ENCODE measurements at places on chromosomes 7 and 10. TPM values are rescaled to one million over a fixed set of nuclear protein-coding genes. Genes with fewer than 3 reads are reported as not detected.

DNA sequence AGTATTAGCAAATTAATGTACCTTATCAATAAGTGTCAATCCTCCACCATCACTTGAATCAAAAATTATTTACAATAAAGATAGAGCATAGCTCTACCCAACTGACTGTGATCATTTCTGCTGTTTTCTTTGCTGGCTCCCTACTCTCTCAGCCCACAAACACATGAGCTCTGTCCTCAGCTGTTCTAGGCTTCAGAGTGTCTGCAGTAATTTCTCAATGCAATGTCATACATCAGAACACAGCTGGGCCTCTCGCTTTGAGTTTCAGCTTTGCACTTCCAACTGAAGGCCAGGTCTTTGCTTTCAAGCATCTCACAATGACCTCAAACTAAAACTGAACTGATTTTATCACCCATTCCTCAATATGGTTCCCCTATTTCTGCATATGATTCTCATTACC is 55.7 kb downstream of the RNF133 start:
- H3K4me1 ChIP-seq = no peaks in the 10 kb centered on the region
- no peak for DNase-seq
- no peak overlapping the region for H3K4me3 ChIP-seq
- no peaks in the 10 kb centered on the region for H3K36me3 ChIP-seq
- no peaks in the 10 kb centered on the region for H3K27me3 ChIP-seq

GRCh38 chr10:19577381-19577780 is 238.9 kb upstream of the PLXDC2 start:
- H3K36me3 ChIP-seq = no peaks in the 10 kb centered on the region
- no peak for DNase-seq
- no peaks in the 10 kb centered on the region for H3K4me1 ChIP-seq
- no peaks in the 10 kb centered on the region for H3K27me3 ChIP-seq
- H3K27ac ChIP-seq = no peak overlapping the region

GRCh38 chr10:95793401-95794045 is 37.6 kb downstream of the ENTPD1 start:
- no peak overlapping the region for H3K4me3 ChIP-seq
- H3K27ac ChIP-seq = peak overlapping the region; percentile 69
- no peak for DNase-seq
- H3K4me1 ChIP-seq = peaks cover 23% of the 10 kb centered on the region

DNA sequence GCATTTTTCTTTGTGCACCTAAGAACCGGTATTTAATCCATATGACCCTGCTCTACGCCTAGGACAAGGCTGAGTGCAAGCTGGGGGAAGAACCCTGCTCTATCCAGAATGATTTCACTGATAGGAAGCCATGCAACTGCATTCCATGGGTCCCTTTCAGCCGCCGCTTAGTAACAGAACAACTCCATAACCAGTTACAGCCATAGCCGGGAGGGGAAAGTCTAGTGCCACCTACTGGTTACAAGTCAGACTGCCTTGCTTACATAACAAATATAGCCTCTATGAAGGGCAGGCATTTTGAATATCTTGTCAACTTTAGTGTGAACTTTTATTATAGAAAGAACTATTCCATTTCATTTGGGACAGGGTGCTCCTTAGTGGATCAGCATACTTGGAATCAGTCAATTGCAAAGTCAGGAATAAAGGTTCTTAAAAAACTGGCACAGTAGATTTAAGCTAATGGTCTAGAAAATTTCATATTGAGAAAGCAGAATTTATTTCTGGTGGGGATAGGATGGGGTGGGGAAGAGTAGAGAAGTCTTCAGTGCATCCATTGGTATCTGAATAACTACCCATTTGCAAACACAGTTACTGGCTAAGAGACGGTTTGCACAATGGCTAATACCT is 521.7 kb downstream of the ADRA2A start:
- H3K36me3 ChIP-seq = no peaks in the 10 kb centered on the region
- no peak overlapping the region for H3K27ac ChIP-seq
- H3K4me1 ChIP-seq = no peaks in the 10 kb centered on the region
- DNase-seq = no peak
- no peak overlapping the region for H3K4me3 ChIP-seq

Gene PAPSS2
- 14.8 TPM for total RNA-seq

Gene SPRN
- not detected for total RNA-seq
